CD8-positive, alpha-beta memory T cell (primary cell): ENCODE measurements at places on chromosomes 3 and 15. TPM values are rescaled to one million over a fixed set of nuclear protein-coding genes. Genes with fewer than 3 reads are reported as not detected.
A peak's percentile ranks its signal among the peaks of the same experiment; 100 is the strongest.

Gene DYNLT2B
- total RNA-seq, result 10.7 TPM

Gene MNS1
- 0.74 TPM for total RNA-seq

Gene MST1
- 6.0 TPM for total RNA-seq

Gene MELTF
- 3.0 TPM for total RNA-seq

Gene PYDC2
- not detected for total RNA-seq

Gene ENTPD3
- total RNA-seq, result not detected

Gene CELSR3
- 19.3 TPM for total RNA-seq

Gene RARRES1
- total RNA-seq, result not detected

Gene CPNE9
- total RNA-seq, result not detected

Gene XXYLT1
- total RNA-seq, result 8.3 TPM

Gene CSPG4
- not detected for total RNA-seq

Gene PLOD2
- total RNA-seq, result 0.18 TPM

GRCh38 chr3:107496855-107497254 lies 25.9 kb upstream of the BBX start:
- no peaks in the 10 kb centered on the region for H3K4me1 ChIP-seq
- no peak for DNase-seq
- H3K27me3 ChIP-seq, result no peaks in the 10 kb centered on the region
- H3K36me3 ChIP-seq, result no peaks in the 10 kb centered on the region

DNA sequence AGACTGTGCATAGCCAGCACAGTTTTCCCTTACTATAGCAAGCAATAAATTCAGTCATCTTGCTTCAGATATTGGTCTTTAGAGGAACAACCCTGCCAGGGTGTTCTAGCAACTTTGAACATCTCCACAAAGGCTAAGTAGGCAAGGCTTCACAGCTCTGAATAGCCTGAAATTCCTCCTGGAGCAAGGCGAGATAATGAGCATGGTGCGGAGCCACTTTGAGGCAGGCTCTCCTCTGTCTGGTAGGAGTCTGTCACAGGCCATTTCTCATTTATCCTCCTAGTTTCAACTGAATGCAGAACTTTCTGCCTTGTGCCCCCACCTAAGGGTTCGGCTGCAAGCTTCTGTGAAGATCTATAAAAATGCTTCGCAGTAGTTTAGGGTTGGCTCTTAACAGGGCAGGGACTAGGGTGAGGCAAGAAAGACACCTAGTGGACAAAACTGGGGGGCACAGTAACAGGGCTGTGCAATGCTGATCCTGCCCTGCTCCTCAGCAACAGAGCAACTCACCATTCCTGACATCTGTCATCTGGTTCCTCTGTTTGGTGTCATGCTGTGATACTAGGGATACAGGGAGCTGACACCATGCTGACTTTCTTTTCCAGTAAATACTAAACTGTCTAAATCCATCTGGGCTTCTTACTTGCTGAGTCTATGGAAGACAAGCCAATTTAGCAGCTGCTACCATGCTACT lies 16.6 kb upstream of the EHHADH start:
- no peak for DNase-seq
- no peak overlapping the region for H3K27ac ChIP-seq
- no peaks in the 10 kb centered on the region for H3K36me3 ChIP-seq
- no peaks in the 10 kb centered on the region for H3K4me1 ChIP-seq

DNA sequence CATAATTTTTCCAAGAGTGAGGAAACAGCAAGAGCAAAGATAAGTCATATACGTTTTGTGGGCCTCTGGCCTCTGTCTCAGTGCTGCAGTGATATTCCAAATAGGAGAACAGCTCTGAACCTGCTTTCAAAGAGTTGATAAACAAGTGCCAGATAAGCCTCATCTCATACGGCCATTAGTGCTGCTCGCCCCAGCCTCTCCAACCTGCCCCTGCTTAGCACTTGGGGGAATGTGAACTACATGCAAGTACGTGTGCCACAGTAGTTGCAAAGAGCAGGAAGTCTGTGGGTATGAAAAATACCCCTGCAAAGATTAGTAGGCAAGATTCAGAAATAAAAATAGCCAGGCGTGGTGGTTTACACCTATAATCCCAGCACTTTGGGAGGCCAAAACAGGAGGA lies 14.0 kb downstream of the DAPK2 start:
- peaks cover 6% of the 10 kb centered on the region for H3K4me1 ChIP-seq
- no peak overlapping the region for H3K4me3 ChIP-seq
- H3K27ac ChIP-seq, result no peak overlapping the region
- no peak for DNase-seq
- H3K27me3 ChIP-seq, result no peaks in the 10 kb centered on the region
- no peaks in the 10 kb centered on the region for H3K36me3 ChIP-seq

- no peak overlapping the region for H3K27ac ChIP-seq
- no peak overlapping the region for H3K4me3 ChIP-seq
- DNase-seq, result no peak
- no peaks in the 10 kb centered on the region for H3K36me3 ChIP-seq
- no peaks in the 10 kb centered on the region for H3K27me3 ChIP-seq
These were observed 47.3 kb downstream of the SSUH2 start for GRCh38 chr3:8597219-8597853.

- DNase-seq, result no peak
- no peak overlapping the region for H3K4me3 ChIP-seq
- H3K4me1 ChIP-seq, result no peaks in the 10 kb centered on the region
- no peak overlapping the region for H3K27ac ChIP-seq
These were observed 178.5 kb upstream of the ZBTB20 start for GRCh38 chr3:115325539-115325938.

- no peaks in the 10 kb centered on the region for H3K27me3 ChIP-seq
- DNase-seq, result no peak
- H3K4me3 ChIP-seq, result no peak overlapping the region
- H3K36me3 ChIP-seq, result no peaks in the 10 kb centered on the region
- no peak overlapping the region for H3K27ac ChIP-seq
These were observed 124.1 kb upstream of the IQSEC1 start for GRCh38 chr3:13197281-13197680.

- H3K27ac ChIP-seq, result no peak overlapping the region
- DNase-seq, result no peak
- no peak overlapping the region for H3K4me3 ChIP-seq
These were observed 526.9 kb upstream of the NECTIN3 start for GRCh38 chr3:110544730-110545129.

- no peaks in the 10 kb centered on the region for H3K36me3 ChIP-seq
- no peaks in the 10 kb centered on the region for H3K27me3 ChIP-seq
- DNase-seq, result no peak
These were observed 4.0 kb downstream of the ITGA11 start for GRCh38 chr15:68427963-68428362.

- peak overlapping the region; percentile 35 for H3K4me3 ChIP-seq
- no peaks in the 10 kb centered on the region for H3K27me3 ChIP-seq
- DNase-seq, result no peak
- H3K4me1 ChIP-seq, result peaks cover 48% of the 10 kb centered on the region
- no peak overlapping the region for H3K27ac ChIP-seq
These were observed 2.8 kb downstream of the BTLA start for GRCh38 chr3:112496366-112497067.

DNA sequence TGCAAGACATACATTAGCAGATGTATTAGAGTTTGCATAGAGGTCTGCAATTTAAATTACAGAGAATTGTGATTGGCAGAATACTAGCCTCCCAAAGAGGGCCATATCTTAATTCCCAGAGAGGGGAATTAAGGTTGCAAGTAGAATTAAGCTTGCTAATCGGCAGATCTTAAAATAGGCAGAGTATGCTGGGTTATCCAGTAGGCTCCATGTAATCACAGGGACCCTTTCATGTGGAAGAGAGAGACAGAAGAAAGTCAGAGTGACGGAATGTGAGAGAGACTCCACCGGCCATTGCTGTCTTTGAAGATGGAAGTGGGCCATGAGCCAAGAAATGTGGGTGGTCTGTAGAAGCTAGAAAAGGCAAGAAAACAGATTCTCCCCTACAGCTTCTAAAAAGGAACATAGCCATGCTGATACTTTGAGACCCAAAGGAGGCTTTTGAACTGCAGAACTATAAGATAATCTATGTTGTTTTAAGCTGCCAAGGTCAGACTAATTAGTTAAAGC lies 38.8 kb downstream of the IMPG2 start:
- H3K36me3 ChIP-seq, result no peaks in the 10 kb centered on the region
- H3K27me3 ChIP-seq, result no peaks in the 10 kb centered on the region
- no peak for DNase-seq
- H3K4me1 ChIP-seq, result no peaks in the 10 kb centered on the region
- H3K4me3 ChIP-seq, result no peak overlapping the region
- H3K27ac ChIP-seq, result no peak overlapping the region

DNA sequence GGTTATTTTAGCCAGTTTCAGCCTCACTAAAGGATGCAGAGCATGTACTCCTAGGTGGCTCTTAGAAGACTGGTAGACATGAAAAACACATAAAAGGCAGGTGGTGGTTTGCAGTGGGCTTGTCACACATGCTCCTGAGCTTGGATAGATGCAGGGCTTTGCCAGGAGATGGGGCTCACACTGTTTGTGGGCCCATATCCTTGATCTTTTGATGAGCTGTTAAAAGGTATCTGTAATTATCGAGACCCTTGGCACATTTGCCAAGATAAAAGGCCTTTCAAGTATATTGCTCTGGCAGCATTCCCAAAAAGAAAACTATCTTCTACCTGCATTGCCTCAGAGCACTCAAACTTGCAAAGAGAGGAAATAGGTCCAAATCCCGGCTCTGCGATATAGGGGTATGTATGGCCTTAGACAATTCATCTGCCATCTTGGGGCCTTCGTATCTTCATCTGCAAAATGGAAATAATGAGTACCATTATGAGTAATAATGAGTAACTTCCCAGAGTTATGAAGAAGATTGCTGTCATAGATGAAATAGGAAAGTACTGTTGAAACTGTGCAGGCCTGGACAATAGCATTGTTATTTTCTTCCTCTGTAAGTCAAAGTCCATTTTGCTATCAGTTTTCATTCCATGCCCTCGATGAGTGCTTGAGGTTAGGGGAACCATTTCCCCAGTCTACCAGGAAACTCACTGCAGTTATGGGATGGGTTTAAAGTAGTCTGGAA lies 172.7 kb downstream of the SYNPR start:
- no peaks in the 10 kb centered on the region for H3K36me3 ChIP-seq
- DNase-seq, result no peak
- no peak overlapping the region for H3K4me3 ChIP-seq
- no peaks in the 10 kb centered on the region for H3K4me1 ChIP-seq

DNA sequence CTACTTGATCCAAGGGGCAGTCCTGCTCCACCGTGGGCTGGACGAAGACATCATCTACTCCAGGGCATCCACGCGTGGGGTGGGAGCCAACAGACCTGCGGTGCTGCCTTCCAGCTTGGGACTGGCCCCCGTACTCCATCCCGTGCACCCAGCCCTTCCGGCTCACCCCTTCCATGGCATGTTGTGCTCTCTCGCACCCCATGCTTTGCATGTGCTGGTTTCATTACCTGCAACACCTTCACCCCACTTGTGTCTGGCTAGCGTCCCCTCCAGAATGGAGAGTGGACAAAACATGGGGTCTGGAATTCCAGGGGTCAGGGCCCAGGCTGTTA lies 30.2 kb downstream of the SEMA7A start:
- H3K27me3 ChIP-seq, result no peaks in the 10 kb centered on the region
- no peak for DNase-seq
- H3K27ac ChIP-seq, result peak overlapping the region; percentile 39
- H3K4me1 ChIP-seq, result peaks cover 51% of the 10 kb centered on the region

DNA sequence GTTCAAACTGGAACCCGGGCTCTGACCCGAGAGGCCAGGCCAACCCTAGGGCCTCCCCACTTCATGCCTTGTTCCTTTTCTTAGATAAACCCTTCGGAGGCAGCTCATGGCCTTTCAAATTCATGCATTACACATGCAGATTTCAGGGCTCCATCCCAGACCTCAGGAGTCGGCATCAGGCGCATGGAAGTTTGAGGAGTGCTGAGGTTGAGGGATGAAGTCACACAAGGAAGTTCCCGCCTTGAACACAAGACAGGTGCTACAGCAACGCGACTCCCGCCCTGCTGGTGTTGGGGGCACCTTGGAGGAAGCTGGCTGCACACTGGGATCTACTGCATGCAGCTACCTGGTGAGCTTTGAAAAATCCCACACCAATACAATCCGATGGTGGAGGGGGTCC lies 245.2 kb upstream of the LYSMD4 start:
- no peak overlapping the region for H3K4me3 ChIP-seq
- H3K36me3 ChIP-seq, result no peaks in the 10 kb centered on the region
- H3K27me3 ChIP-seq, result no peaks in the 10 kb centered on the region
- no peak overlapping the region for H3K27ac ChIP-seq

DNA sequence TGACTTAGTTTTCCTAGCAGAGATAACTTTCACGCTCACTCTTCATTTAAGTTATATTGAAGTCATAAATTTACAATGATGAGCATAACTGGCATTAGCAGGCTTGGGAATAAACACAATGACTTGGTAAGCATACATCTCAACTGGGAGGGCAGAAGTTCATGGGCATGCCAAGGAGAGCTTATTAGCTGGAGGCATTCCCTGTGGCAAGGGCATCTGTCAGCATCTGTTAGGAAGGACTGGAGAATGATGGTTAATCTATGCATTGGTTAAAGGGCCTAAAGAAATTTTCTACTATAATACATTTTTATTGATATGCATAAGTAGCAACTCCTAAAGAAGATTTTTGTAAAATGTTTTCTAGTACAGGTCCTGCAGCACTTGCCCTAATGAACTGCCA lies 52.4 kb downstream of the NEK11 start:
- no peak overlapping the region for H3K27ac ChIP-seq
- no peaks in the 10 kb centered on the region for H3K27me3 ChIP-seq
- no peak overlapping the region for H3K4me3 ChIP-seq
- no peaks in the 10 kb centered on the region for H3K36me3 ChIP-seq
- H3K4me1 ChIP-seq, result no peaks in the 10 kb centered on the region

- H3K36me3 ChIP-seq, result no peaks in the 10 kb centered on the region
- H3K27ac ChIP-seq, result no peak overlapping the region
- H3K27me3 ChIP-seq, result peaks cover 3% of the 10 kb centered on the region
- DNase-seq, result no peak
These were observed 3.3 kb downstream of the PAK6 start for GRCh38 chr15:40242213-40242599.

DNA sequence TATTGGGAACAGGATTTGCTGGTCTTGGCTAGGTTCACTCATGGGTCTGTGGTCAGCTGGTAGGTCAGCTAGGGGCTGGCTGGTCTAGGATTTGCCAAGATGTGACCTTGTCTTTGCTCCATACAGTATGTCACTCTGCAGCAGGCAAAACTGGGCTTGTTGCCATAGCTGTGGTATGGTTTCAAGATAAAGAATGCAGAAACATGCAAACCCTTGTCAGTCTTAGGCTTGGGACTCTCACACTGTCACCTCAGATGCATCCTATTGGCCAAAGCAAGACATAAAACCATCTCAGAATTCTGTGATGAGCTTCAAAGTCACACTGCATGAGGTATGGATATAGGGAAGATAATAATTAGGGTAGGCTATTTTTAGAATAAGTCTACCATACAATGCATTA lies 66.6 kb upstream of the TBC1D5 start:
- H3K27ac ChIP-seq, result no peak overlapping the region
- H3K4me3 ChIP-seq, result no peak overlapping the region
- peaks cover 4% of the 10 kb centered on the region for H3K4me1 ChIP-seq

DNA sequence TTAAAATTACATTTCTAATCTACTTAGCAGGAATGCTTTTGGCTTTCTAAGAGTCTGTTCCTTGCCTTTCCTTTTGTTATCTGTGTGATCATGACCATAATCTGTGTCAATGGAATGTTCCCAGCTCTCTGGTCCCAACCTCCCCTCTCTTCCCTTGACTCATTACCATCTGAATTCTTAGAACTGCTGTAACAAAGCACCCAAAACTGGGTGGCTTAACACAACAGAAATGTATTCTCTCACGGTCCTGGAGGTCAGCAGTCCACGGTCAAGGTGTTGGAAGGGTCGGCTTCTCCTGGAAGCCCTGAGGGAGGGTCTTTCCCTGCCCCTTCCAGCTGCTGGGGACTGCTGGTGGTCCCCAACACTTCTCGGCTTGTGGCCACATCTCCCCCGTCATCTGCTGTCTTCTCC lies 81.1 kb downstream of the LRRK1 start:
- no peak for DNase-seq
- no peak overlapping the region for H3K4me3 ChIP-seq
- H3K36me3 ChIP-seq, result no peaks in the 10 kb centered on the region
- no peak overlapping the region for H3K27ac ChIP-seq
